CD8-positive, alpha-beta memory T cell (primary cell): ENCODE measurements at places on chromosomes 1 and 21.
A peak's percentile ranks its signal among the peaks of the same experiment; 100 is the strongest.

- no peaks in the 10 kb centered on the region for H3K36me3 ChIP-seq
- DNase-seq, result no peak
- no peak overlapping the region for H3K4me3 ChIP-seq
Measured at GRCh38 chr1:10779841-10780240, 16.6 kb downstream of the CASZ1 start.

DNA sequence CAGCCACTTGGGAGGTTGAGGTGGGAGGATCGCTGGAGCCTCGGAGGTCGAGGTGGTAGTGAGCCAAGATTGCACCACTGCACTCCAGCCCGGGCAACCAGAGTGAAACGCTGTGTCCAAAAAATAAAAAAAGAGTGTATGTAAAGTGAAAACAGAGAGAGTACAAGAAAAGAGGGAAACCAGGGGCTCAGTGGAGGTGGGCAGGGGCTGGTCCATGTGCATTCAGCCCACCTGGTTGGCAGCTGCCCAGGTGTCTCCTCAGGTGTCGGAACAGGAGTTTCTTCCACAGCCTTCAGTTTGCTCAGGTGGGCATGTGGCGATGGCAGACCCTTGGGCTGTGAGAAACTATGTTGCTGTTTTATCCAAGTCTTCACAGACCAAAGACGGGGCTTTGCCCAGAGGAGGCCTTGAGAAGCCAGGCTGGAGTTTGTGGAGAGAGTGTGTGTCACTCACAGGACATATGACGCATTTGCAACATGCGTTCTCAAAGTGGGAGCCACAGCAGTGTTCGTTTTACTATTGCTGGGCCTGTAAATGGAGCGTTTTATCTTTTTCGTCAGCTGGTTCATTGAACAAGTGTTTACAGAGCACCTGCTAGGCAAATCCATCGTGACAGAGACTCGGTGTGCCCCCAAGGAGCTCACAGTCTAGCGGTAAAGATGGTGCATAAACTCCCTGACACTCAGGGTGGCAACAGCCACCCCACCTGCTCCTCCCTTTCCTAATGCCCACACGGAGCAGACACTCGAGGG, 22.4 kb upstream of the SAMD11 start:
- H3K4me1 ChIP-seq, result peaks cover 7% of the 10 kb centered on the region
- H3K4me3 ChIP-seq, result no peak overlapping the region
- H3K36me3 ChIP-seq, result no peaks in the 10 kb centered on the region
- H3K27ac ChIP-seq, result no peak overlapping the region

GRCh38 chr1:74399249-74399648, 113.2 kb downstream of the LRRC53 start:
- H3K36me3 ChIP-seq, result no peaks in the 10 kb centered on the region
- H3K27me3 ChIP-seq, result no peaks in the 10 kb centered on the region
- H3K27ac ChIP-seq, result no peak overlapping the region
- no peaks in the 10 kb centered on the region for H3K4me1 ChIP-seq
- H3K4me3 ChIP-seq, result no peak overlapping the region
- no peak for DNase-seq

DNA sequence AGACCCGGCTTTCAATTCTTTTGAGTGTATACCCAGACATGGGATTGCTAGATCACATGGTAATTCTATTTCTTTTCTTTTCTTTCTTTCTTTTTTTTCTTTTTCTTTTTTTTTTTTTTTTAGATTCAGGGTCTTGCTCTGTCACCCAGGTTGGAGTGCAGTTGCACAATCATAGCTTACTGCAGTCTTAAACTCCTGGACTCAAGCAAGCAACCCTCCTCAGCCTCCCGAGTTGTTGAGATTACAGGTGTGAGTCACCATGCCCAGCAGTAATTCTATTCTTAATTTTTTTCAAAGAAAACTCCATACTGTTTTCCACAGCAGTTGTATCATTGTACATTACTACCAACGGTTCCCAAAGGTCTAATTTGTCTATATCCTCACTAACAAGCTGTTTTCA, 13.5 kb upstream of the RNF186 start:
- H3K36me3 ChIP-seq, result no peaks in the 10 kb centered on the region
- H3K4me3 ChIP-seq, result no peak overlapping the region
- H3K27me3 ChIP-seq, result peaks cover 7% of the 10 kb centered on the region
- DNase-seq, result no peak

DNA sequence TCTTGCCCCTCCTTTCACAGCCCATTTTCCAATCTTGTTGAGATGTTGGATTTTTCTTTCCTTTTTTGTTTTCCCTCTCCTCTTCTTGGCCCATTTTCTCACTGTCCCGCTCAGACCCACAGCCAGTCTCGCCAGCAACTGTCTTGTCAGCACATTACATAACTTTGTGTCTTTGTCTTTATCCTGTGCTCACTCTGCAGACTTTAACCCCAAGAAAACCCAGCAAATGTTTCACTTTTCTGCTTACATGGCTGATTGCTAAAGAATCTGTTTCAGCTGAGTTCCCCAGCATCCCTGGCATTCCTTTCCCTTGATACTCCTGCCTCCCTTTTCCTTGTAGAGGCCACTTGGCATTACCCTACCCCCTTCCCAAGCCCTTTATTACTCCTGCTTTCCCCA, 74.6 kb downstream of the ZNF648 start:
- H3K4me3 ChIP-seq, result no peak overlapping the region
- no peaks in the 10 kb centered on the region for H3K4me1 ChIP-seq
- no peaks in the 10 kb centered on the region for H3K36me3 ChIP-seq
- no peaks in the 10 kb centered on the region for H3K27me3 ChIP-seq
- DNase-seq, result no peak

GRCh38 chr1:30856260-30856790, 52.2 kb downstream of the SDC3 start:
- no peak overlapping the region for H3K27ac ChIP-seq
- no peaks in the 10 kb centered on the region for H3K4me1 ChIP-seq
- H3K27me3 ChIP-seq, result no peaks in the 10 kb centered on the region
- H3K4me3 ChIP-seq, result no peak overlapping the region

GRCh38 chr1:216749232-216749631, 26.0 kb upstream of the ESRRG start:
- no peaks in the 10 kb centered on the region for H3K36me3 ChIP-seq
- H3K27me3 ChIP-seq, result no peaks in the 10 kb centered on the region
- H3K27ac ChIP-seq, result no peak overlapping the region
- H3K4me3 ChIP-seq, result no peak overlapping the region
- no peaks in the 10 kb centered on the region for H3K4me1 ChIP-seq
- DNase-seq, result no peak

DNA sequence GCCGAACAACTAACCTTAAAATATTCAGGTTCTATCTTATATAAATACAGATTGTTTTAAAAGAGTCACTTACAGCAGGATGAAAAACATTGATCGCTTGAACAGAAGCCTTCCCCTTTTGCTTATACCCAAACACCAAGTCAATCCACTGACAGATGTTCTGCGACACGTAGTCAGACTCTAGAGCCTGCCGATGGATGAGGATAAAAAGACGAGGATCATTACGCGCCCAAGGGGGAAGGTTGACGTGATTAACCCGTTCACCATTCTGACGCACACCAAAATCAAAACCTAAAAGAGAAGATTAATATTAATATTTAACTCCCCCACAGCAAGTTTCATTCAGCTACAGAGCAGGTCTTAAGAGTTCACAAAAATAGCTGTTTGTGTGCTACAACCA, 59.4 kb upstream of the GNG4 start:
- H3K27me3 ChIP-seq, result no peaks in the 10 kb centered on the region
- H3K4me1 ChIP-seq, result no peaks in the 10 kb centered on the region
- peaks cover 25% of the 10 kb centered on the region for H3K36me3 ChIP-seq
- DNase-seq, result no peak

- no peaks in the 10 kb centered on the region for H3K27me3 ChIP-seq
- H3K27ac ChIP-seq, result no peak overlapping the region
- peak; percentile 8 for DNase-seq
Measured at GRCh38 chr1:43565600-43566360, 35.1 kb downstream of the PTPRF start.

- H3K27ac ChIP-seq, result no peak overlapping the region
- H3K36me3 ChIP-seq, result no peaks in the 10 kb centered on the region
- H3K4me1 ChIP-seq, result no peaks in the 10 kb centered on the region
- H3K27me3 ChIP-seq, result no peaks in the 10 kb centered on the region
Measured at GRCh38 chr1:119742202-119742601, 26.5 kb downstream of the HMGCS2 start.

- peaks cover 9% of the 10 kb centered on the region for H3K36me3 ChIP-seq
- H3K4me3 ChIP-seq, result peak overlapping the region; percentile 61
- H3K27ac ChIP-seq, result peak overlapping the region; percentile 54
- no peak for DNase-seq
- peaks cover 22% of the 10 kb centered on the region for H3K4me1 ChIP-seq
Measured at GRCh38 chr1:23867542-23867894, 572 bp downstream of the FUCA1 start.

GRCh38 chr1:190599670-190600069, 122.0 kb upstream of the BRINP3 start:
- H3K4me3 ChIP-seq, result no peak overlapping the region
- no peaks in the 10 kb centered on the region for H3K4me1 ChIP-seq
- H3K27ac ChIP-seq, result no peak overlapping the region
- no peaks in the 10 kb centered on the region for H3K27me3 ChIP-seq
- DNase-seq, result no peak

GRCh38 chr1:220786337-220787068, at the start of gene MTARC1:
Gene MTARC1, plus strand, starts transcription at chr1:220786913. Its CDS starts 32 bp downstream, at chr1:220786945.
- no peak within 1 kb of the TSS for H3K4me3 ChIP-seq
- H3K27ac ChIP-seq, result no peak within 1 kb of the TSS
- no peak for DNase-seq
- H3K36me3 ChIP-seq, result no peaks in the 10 kb centered on the region

GRCh38 chr1:234710936-234711724, 101.2 kb upstream of the IRF2BP2 start:
- H3K36me3 ChIP-seq, result no peaks in the 10 kb centered on the region
- no peaks in the 10 kb centered on the region for H3K4me1 ChIP-seq
- no peaks in the 10 kb centered on the region for H3K27me3 ChIP-seq
- H3K27ac ChIP-seq, result no peak overlapping the region
- no peak for DNase-seq
- H3K4me3 ChIP-seq, result no peak overlapping the region

DNA sequence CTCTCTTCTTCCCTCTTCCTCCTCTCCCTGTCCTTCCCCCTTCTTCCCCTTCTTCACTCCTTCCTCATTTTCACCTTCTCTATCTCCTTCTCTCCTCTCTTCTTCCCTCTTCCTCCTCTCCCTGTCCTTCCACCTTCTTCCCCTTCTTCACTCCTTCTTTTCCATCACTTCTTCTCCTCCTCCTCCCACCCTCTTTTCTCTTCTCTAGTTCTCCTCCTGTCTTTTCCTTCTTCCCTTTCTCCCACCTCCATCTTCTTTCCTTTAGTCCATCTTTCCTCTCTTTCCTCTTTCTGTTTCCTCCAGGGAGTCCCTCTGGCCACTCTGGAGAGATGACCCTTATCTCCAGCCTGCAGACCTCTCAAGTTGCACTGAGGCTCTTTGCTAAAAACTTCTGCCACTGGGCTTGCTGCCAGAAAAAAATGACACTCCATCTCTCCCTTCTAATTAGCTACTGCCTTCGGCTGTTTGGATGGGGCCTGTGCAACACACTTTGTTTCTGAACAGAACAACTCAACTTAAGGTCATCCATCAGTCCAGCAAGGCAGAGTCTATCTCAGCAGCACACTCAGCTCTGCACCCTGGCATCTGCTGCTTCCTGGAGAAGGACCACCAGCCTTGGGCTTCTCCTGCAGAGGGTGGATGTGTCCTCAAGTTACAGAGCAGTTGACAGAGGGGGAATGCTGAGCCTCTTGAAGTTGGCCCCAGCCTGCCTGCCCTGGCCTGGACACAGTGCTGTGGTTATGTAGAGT, 538.8 kb downstream of the MATN1 start:
- DNase-seq, result no peak
- no peak overlapping the region for H3K4me3 ChIP-seq
- peak overlapping the region; percentile 28 for H3K27ac ChIP-seq
- no peaks in the 10 kb centered on the region for H3K27me3 ChIP-seq
- peaks cover 3% of the 10 kb centered on the region for H3K4me1 ChIP-seq
- no peaks in the 10 kb centered on the region for H3K36me3 ChIP-seq

DNA sequence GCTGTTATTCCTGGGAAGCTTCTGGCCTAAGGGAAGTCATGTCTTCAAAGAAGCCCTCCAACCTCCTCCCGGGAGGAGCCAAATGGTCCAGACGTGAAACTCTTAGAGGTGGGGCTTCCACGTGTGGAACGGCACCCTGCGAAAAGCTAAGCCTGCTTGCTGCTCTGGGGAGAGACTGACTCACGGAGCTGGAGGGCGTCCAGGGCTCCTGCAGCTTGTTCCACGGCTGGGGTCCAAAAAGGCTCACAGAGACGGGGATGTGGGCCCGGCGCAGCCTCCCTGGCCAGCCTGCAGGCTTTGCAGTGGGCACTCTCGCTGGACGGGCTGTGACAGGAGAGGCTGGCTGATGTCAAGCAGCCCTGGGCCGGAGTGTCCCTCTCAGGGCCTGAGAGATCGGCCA, 105.1 kb downstream of the COLGALT2 start:
- H3K4me1 ChIP-seq, result no peaks in the 10 kb centered on the region
- no peak overlapping the region for H3K27ac ChIP-seq
- H3K36me3 ChIP-seq, result no peaks in the 10 kb centered on the region
- no peak overlapping the region for H3K4me3 ChIP-seq

- H3K4me1 ChIP-seq, result peaks cover 54% of the 10 kb centered on the region
- H3K27me3 ChIP-seq, result no peaks in the 10 kb centered on the region
- peak overlapping the region; percentile 64 for H3K27ac ChIP-seq
- peak; percentile 61 for DNase-seq
- no peak overlapping the region for H3K4me3 ChIP-seq
- H3K36me3 ChIP-seq, result no peaks in the 10 kb centered on the region
Measured at GRCh38 chr1:244322791-244323521, 128.8 kb downstream of the ADSS2 start.

DNA sequence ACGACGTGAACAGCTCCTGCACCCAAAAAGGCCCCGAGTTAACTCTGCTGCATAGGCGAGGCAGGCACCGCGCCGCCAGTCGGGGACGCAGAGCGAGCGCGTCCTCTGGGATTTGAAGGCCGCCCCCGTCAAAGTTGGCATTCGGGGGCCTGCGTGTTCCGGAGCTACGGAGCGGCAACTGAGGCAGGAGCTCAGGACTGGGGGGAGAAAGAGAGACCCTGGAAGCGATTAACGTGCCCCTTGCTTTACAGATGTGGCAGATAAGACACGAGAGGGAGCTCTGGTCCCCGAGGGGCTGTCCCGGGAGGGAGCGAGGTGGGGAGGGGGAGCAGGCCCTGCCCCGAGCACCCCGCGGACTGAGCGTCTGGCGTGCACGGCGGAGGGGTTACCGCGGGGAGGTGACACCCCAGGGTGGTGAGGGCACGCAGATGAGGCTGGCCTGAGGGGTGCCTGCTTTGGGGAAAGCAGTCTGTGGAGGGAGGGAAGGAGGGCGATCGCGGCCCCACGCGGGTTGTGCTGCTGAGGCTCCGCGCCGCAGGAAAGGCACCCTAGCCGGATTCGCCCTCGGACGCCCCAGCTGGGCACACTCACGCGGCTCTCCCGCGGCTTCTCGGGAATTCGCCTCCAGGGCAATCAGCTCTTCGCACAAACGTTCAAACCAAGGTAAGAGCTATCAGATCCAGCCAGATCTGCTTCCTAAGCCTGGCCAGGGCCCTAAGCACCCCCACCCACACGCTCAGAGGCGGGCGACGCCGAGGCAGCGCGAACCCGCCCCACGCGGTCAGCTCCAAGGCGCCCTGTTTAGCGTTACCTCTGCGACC, 26.5 kb downstream of the ACTA1 start:
- H3K27ac ChIP-seq, result no peak overlapping the region
- H3K36me3 ChIP-seq, result no peaks in the 10 kb centered on the region
- H3K4me3 ChIP-seq, result peak overlapping the region; percentile 19
- no peaks in the 10 kb centered on the region for H3K4me1 ChIP-seq
